Nucleus accumbens (tissue), 56 donors: ENCODE measurements at places on chromosomes 16 and 17.

GRCh38 chr16:35862242-35862641, 2402.8 kb downstream of the TP53TG3F start:
- DNase-seq = no peak

GRCh38 chr17:17749921-17750320, 68.7 kb downstream of the RAI1 start:
- no peak for DNase-seq

GRCh38 chr16:65660390-65660789, 538.5 kb upstream of the CDH11 start:
- no peak for DNase-seq

DNA sequence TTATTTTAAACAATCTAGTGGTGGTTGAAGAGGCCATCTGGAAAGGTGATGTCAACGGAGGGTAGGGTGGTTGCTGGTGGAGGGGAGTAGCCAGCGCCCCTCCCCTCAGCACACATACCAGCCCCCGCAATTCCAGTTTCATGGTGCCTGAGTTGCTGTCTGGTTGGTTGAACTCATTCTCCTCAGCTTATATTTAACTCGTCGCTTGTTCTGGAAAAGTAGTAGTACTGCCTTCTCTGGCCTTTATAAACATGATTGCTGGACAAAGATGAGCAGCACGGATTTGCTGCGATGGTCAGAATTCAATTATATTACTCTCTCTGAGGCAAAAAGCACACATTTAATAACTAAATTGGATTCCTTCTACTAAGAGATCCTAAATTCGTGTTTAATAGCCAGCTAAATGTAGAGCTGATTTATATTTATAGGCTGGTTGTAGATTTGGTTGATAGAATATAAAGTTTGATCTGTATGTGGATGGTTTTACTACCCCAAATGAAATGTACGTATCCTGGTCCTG, 238.0 kb upstream of the TBX2 start:
- DNase-seq = no peak

DNA sequence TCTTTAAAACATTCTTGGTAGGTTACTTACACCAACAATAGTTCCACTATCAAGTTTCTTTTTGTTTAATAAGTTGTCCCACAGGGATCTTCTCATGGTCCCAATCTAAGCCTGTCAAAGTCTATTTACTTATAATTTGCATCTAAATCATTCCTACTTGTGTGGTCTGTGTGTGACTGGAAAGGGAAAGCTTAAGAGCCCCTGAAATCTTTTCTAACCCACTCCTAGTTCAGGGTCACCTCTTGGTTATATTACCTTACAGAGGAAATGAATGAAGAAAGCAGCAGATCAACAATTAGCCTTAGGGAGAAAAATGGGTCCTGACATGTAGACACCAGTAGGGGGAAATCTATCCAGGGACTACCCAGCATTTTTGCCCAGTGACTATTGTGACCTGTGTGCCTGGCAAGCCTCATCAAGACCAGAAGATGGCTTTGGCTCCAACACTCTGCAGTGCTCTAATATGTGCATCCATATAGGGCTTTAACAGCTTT, 110.4 kb upstream of the HAS3 start:
- DNase-seq = no peak

- DNase-seq = no peak
These were observed 40.4 kb upstream of the C16orf78 start for GRCh38 chr16:49333259-49333597.

DNA sequence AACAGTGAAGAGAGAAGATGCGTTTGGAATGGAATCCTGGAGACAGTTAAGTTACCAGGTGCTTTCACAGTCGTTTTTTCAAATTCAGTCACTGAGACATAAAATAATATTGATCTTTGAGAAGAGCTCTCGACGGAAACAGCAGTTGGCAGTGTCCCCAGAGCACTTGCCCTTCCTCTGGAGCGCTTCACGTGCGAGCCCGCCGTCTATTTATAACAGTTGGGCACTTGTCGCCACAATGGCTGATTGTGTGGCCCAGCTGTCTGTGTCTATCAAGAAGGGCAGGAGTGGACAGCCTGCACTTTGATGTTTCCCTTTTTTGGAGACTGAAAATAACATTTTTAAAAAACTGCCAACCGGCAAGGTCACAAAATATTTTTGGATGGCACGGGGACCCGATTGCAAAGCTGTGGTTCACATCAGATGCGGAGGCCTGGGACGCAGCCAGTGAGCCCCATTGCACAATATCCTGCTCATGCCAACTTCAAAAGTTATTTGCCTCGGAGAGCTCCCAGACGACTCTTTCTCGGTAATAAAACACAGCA, 62.9 kb downstream of the ADCY9 start:
- no peak for DNase-seq

DNA sequence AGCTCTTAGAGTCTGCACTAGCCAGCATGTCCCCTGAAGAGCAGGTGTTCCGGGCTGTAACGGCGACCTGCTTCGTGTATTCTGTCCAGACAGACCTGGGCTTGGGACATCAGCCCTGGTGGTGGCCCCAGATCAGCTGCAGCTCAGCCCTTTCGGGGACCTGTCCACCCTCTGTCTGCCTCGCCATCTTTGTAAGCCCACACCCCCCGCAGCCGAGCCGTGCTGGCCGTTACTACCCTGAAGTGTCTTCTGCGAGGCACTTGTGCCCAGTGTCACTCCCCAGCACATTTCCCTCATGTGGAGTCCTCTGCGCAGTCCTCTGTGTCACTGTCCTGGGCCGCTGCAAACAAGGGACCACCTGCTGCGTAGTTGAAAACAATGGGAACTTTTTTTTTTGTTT, 10.4 kb downstream of the CARD14 start:
- no peak for DNase-seq

- DNase-seq = no peak
These were observed 27.9 kb downstream of the MBTPS1 start for GRCh38 chr16:84088695-84089395.

DNA sequence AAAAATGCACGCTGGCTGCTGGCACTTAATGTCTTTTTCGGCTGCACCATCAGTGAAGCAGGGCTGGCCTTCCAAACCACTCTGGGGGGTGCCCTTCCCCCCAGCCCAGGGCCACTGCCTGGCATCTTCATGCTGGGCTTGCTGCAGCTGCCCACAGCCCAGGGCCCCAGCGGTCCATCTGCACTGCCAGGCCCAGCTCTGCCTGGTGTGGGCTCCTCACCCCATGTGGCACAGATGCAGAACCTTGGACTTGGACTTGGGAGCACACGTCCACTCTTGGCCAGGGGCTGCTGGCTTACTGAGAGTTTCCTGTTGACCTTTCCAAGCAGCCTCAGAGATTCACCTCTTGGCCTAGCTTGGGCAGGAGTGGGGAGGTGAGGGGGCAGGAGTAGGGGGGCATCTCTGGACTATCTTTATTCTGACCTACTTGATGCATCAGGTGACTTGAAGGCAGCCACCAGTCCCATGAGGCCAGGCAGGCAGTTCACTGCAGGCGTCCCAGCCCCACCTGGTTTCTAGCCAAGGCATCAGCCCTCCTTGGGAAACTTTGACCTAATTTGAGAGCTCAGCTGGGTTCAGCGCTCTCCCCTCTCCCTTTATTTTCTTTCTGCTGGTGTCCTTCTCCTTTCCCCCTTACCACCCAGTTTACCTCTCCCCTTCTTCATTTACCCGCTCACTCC, 365.8 kb downstream of the CPPED1 start:
- no peak for DNase-seq

GRCh38 chr17:80481284-80482057, 5.1 kb upstream of the NPTX1 start:
- DNase-seq = peak; percentile 65

DNA sequence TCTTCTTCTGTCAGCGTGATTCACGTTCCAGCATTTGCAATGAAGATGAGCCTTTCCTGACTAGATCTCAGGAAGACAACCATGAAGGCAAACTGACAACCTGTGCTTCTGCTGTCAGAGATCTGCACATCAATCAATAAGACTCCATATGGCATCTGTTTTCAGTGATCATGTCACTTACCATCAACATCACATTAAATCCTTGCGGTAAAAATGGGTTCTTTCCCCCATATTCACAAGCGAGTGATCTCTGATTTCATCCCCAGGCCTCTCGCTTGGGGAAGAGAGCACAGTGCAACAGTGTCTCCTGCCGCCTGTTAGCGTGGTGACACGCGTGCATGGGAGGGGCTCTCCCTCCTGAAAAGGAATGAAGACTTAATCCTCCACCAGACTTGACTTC, 11.1 kb downstream of the NACA2 start:
- DNase-seq = no peak

GRCh38 chr17:38899421-38899820, 26.0 kb upstream of the LASP1NB start:
- DNase-seq = no peak

- no peak for DNase-seq
These were observed 22.9 kb downstream of the PIK3R6 start for GRCh38 chr17:8844229-8845218.

GRCh38 chr16:17658881-17659280, 188.1 kb upstream of the XYLT1 start:
- DNase-seq = no peak

DNA sequence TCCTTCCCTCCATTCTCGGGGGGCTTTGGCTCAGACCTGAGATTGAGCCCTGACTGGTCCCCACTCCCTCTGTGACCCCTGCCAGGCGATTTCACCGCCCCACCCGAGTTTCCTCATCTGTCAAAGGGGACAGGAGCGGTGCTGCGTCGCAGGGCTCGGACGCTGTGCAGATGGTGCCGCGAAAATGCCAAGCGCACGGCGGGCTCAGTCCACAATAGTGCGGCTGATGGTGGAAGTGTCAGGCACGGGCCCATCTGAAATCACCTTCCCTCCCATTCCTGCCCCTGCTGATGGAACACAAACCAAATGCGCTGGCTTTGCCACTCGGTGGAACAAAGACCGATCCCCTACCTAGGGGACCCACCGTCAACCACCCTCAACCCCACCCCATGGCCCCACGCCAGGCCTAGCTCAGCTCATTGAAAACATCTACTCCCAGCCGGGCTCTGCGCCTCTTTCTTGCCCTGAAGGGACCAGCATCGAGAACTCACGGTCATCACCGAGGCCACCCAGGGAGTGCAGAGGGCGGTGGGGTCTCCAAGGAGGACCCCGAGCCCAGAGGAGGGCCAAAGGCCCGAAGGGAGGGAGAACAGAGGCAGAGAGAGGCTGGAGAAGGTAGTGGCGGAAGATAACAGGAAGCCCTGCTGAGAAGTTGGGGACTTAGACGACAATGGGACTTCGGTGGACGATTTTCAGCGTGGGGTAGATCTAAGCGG, 1.4 kb downstream of the CARHSP1 start:
- peak; percentile 44 for DNase-seq

DNA sequence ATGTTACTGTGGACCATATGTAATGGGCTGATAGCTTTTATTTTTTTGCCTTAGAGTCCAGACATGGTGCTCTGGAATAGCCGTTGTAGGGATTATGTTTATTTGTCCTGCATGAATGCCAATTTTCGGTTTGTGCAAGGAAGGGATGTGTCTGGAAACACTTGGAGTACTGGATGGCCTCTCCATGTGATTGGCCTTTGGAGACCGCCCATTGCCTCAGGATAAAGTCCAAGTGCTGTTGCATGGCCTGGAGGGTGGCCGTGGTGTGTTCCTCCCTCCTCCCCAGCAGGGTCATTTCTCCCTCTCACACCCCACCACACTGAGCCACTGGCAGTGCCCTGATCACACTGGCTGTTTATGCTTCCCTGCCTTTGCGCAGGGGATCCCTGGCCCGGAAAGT, 93.9 kb downstream of the MSI2 start:
- no peak for DNase-seq

GRCh38 chr16:19488213-19488640, 33.7 kb downstream of the GDE1 start:
- DNase-seq = no peak
